ENCODE measurements at places on chromosomes 6 and 20.

DNA sequence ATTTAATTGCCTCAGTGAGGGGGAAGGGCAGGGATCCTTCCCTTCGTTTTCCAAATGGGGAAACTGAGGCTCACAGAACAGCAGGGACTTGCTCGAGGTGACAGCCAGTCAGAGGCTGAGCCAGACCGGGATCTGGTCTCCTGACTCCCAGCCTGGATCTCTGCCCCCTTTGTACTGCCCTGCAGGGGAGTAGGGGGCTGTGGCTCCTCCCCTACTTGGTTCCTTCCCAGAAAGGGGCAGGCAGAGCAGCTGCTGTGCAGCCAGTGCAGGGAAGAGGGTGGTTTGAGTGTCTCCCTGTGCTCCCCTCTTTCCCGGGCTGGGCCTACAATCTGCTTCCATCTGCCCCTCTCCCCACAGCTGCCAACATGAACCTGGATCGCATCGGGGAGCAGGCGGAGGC lies 37.6 kb downstream of the UQCC2 start:
- no peak for DNase-seq

GRCh38 chr6:121430514-121431460 lies 4.7 kb upstream of the GJA1 start:
- peak; percentile 78 for DNase-seq

DNA sequence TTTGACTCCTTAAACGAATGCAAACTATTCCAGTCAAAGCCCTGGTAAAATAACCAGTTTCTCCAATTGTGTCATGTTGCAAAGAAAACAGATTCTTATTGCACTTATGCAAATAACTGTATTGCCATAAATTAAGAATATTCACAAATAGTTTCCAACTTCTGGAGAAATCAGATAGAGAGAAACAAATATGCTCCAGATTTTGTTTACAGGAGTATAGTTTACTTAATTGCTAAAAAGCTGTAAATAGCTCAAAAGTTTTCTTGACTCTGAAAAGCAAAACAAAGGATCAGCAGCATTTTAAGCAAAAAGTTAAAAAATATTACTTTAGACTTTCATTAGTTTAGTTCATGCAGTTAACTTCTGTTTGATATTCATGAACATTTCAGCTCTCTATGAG lies 304.2 kb downstream of the PACRG start:
- no peak for DNase-seq

GRCh38 chr6:28343898-28344677 lies 5.7 kb upstream of the ZKSCAN3 start:
- no peak for DNase-seq

- DNase-seq: no peak
Observed at GRCh38 chr20:33320006-33320405, 37.0 kb downstream of the BPIFB1 start.

DNA sequence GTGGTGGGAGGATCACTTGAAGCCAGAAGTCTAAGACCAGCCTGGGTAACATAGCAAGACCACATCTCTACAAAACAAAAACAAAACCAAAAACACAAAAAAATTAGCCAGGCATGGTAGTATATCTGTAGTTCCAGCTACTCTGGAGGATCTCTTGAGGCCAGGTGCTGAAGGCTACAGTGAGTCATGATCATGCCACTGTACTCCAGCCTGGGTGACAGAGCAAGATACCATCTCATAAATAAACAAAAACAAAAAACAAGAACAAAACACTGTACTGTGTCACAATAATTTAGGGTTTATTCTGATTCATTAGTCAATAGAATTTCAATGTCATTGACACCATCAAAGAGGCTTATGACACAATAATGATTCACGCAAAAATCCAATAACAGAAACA lies 1121.7 kb upstream of the MAP3K7 start:
- DNase-seq: no peak

- DNase-seq: no peak
Observed at GRCh38 chr6:11596640-11597237, 59.2 kb downstream of the TMEM170B start.

- DNase-seq: no peak
Observed at GRCh38 chr6:10331334-10331968, 83.4 kb downstream of the TFAP2A start.

- no peak for DNase-seq
Observed at GRCh38 chr6:114169763-114170162, 173.1 kb downstream of the HS3ST5 start.

GRCh38 chr6:211871-212497 lies 80.3 kb upstream of the DUSP22 start:
- DNase-seq: no peak

- DNase-seq: no peak
Observed at GRCh38 chr6:169074526-169074925, 179.1 kb downstream of the THBS2 start.

Data from cerebellar cortex (tissue), 1 donor.